ENCODE measurements at places on chromosomes 2 and 18. TPM values are rescaled to one million over a fixed set of nuclear protein-coding genes. Genes with fewer than 3 reads are reported as not detected.

DNA sequence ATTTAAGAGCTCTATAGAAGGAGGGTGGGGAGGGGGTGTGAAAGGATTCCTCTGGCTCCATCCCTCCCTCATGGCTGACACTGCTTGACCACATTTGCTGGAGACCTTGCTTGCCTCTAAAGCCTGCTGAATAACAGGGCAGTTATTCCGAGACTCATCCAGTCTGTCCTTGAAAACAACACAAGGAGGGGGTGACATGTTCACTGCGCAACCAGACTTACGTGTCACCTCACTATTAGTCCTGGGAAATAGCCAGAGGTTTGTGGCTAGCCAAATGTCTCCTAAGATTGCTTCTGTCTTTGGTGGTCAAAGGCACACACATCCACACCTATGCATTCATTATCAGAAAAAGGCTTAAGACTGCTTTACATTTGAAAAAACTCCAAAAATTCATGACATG is 256.2 kb upstream of the SKOR2 start:
- no peaks in the 10 kb centered on the region for H3K4me1 ChIP-seq
- no peaks in the 10 kb centered on the region for H3K36me3 ChIP-seq
- no peaks in the 10 kb centered on the region for H3K27me3 ChIP-seq
- no peak overlapping the region for H3K4me3 ChIP-seq
- H3K27ac ChIP-seq: no peak overlapping the region

- DNase-seq: no peak
- no peaks in the 10 kb centered on the region for H3K27me3 ChIP-seq
- H3K4me3 ChIP-seq: no peak overlapping the region
- H3K4me1 ChIP-seq: no peaks in the 10 kb centered on the region
- no peak overlapping the region for H3K27ac ChIP-seq
- no peaks in the 10 kb centered on the region for H3K36me3 ChIP-seq
These were observed 144.7 kb downstream of the BABAM2 start for GRCh38 chr2:28035163-28035690.

The XIRP2 gene
- total RNA-seq: 0.14 TPM

The DLGAP1 gene
- 5.4 TPM for total RNA-seq

- peaks cover 4% of the 10 kb centered on the region for H3K4me1 ChIP-seq
- DNase-seq: peak; percentile 58
These were observed 45.1 kb upstream of the GPC1 start for GRCh38 chr2:240390091-240391073.

The UGT1A3 gene
- total RNA-seq: not detected

The MAP2 gene
- total RNA-seq: 44.0 TPM

The PAX8 gene
- 1.6 TPM for total RNA-seq

DNA sequence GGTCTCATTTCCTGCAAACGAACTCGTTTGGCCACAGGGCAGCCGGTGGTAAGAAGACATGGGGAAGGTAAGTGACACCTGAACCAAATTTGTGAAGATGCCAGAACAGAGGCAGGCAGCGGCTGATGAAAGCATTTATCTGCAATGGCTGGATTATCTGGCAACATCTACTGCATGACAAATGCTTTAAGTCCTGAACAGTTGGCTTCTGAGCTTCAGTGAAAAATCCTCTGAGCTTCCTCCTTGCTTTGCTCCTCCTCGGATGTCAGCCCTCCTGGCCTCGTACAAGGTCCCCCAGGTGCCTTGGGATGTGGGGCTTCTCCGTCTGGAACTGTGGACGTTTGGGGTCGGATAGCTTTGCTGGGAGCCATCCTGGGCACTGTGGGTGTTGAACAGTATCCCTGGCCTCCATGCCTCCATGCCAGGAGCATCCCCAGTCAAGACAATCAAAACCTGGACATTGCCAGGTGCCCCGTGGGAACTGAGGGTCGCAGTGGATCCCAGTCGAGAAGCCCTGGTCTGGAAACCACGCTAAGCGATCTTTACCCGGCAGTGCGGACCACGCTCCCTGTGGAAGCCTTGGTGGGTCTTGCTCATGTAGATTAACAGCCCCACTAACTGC is 49.3 kb downstream of the KCNG2 start:
- H3K27me3 ChIP-seq: no peaks in the 10 kb centered on the region
- H3K4me1 ChIP-seq: no peaks in the 10 kb centered on the region
- H3K27ac ChIP-seq: no peak overlapping the region
- peak; percentile 30 for DNase-seq
- no peaks in the 10 kb centered on the region for H3K36me3 ChIP-seq
- no peak overlapping the region for H3K4me3 ChIP-seq

The GAREM2 gene
- 1.9 TPM for total RNA-seq

- H3K27me3 ChIP-seq: no peaks in the 10 kb centered on the region
- H3K4me3 ChIP-seq: peak overlapping the region; percentile 91
- peaks cover 35% of the 10 kb centered on the region for H3K4me1 ChIP-seq
- peak; percentile 93 for DNase-seq
These were observed 1.0 kb downstream of the RTN4 start for GRCh38 chr2:55049043-55049820.

GRCh38 chr2:233130481-233131020 is 70.4 kb downstream of the INPP5D start:
- H3K27ac ChIP-seq: no peak overlapping the region
- H3K36me3 ChIP-seq: peaks cover 37% of the 10 kb centered on the region
- no peaks in the 10 kb centered on the region for H3K4me1 ChIP-seq
- peak; percentile 30 for DNase-seq

DNA sequence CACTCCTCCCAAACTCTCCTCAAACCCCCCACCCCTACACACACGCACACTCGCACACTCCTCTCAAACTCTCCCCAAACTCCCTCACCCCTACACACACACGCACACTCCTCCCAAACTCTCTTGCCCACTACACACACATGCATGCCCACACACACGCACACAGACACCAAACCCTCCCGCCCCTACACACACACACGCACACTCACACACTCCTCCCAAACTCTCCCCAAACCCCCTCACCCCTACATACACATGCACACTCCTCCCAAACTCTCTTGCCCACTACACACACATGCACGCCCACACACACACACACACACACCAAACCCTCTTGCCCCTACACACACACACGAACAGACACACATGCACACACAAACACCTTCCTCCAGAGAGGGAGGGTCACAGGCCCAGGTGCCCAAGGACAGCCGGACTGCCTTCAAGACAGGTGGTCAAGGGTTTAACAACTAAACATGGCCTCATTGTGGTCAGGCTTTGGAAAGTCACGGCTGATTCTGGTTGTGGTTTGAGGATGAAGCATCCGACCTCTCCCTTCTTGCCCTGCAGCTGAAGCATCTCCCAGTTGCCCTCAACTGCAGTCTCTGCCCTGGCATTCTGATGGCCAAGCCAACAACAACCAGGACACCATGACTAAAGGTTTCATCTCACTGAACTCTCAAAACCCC is 72.3 kb upstream of the SNTG2 start:
- no peak overlapping the region for H3K4me3 ChIP-seq
- H3K36me3 ChIP-seq: no peaks in the 10 kb centered on the region
- DNase-seq: no peak
- no peak overlapping the region for H3K27ac ChIP-seq

DNA sequence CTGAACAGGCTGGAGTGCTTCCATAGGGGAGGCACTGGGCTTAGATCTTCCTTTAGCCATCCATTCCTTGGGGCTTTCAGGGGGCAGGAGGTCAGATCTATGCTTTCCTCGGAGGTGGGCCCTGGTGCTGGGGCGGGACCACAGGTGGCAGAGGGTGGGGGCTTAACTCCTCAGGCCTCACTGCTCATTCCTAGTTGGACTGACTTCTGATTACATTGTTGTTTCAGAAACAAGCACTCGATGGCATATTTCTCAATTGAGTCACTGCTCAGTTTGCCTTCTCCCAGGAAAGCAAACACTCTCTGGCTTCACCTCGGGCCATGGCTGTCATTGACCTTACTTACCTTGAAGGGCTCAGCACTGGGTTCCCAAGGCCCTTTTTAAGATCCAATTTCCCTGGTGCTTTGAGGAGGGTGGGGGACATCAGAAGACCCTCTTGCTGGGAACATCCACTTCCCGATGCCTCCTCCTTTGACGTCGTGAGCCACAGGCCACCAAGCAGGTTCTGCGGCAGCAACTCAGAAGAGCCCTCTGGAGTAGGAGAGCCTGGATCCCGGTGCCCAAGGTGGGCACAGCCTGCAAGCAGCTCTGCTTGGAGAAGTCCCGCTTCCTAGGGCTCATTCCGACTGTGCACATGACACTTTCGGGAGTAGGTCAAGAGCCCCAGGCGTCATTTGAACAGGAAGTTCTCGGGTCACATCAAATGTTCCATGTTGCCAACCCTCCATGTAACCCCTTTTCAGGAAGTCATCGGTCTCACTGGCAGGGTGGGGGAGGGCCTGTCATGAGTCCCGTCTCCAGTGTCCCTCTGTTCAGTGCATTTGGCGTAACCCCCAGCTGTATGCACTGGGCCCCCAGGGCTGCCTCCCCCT is 40.6 kb downstream of the SDC1 start:
- H3K4me1 ChIP-seq: peaks cover 37% of the 10 kb centered on the region
- H3K4me3 ChIP-seq: peak overlapping the region; percentile 10
- H3K27me3 ChIP-seq: no peaks in the 10 kb centered on the region
- no peaks in the 10 kb centered on the region for H3K36me3 ChIP-seq

DNA sequence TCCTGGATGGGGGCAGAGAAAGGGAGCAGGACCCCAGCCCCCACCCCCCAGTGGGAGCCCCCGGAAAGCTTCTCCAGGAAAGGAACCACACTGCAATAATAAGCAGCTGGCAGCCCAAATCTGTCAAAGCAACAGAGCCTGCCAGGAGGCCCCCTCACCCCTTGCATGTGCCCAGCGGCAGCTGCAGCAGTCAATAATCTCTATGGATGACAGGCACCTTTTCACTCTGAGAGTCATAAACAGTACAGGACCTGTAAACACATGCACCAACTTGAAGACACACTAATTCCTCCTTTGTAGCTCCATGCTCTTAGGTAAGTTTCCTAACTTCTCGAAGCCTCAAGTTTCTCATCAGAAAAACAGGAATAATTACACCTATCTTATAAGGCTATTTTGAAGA is 26.2 kb upstream of the KDM3A start:
- H3K27ac ChIP-seq: no peak overlapping the region
- no peak for DNase-seq
- H3K4me1 ChIP-seq: no peaks in the 10 kb centered on the region
- no peaks in the 10 kb centered on the region for H3K27me3 ChIP-seq

DNA sequence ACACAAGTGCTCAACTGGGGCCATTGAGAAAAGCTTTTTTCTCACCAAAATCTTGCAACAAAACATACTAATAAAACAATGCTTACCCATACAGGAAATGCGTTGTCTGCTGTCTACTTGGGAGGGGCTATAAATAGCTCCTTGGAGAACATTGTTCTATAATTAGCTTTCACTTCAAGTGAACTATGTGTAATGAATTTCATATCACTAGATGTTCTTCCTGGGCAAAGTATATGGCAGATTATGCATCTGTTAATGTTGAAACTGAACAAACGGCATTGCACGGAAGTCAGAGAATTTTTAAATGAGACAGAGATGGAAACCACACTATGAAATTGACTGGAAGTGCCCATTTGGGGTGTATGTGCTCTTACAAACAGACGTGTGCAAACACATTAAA is 6.4 kb upstream of the NPAS2 start:
- H3K4me3 ChIP-seq: no peak overlapping the region
- H3K27me3 ChIP-seq: peaks cover 2% of the 10 kb centered on the region
- H3K36me3 ChIP-seq: no peaks in the 10 kb centered on the region

The CYS1 gene
- 4.5 TPM for total RNA-seq

DNA sequence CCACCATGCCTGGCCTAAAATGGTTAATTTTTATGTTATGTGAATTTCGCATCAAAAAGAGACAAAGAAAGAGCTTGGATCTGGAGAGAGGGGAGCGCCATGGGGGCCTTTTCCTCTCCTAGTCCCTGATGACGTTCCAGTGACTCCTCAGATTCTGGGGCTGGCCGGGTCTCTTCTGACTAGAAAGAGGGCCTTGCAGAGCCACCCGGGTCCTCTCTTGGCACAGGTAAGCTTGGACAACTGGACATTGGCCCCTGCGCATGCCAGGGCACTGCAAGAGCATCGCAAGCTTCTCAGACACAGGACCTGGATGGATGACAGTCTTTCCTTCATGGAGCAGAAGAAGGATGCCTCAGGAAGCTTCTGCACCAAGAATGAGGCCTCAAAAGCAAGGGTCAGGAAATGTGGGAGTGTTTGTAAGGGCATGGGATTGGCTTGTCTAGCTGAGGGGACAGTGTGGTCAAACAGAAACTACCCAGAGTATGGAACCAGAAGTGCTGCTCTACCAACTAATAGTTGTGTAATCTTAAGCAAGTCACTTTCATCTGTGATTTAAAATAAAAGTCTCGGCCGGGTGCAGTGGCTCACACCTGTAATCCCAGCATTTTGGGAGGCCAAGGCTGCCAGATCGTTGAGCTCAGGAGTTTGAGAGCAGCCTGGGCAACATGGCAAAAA is 35.2 kb downstream of the FOSL2 start:
- H3K27ac ChIP-seq: no peak overlapping the region
- H3K4me3 ChIP-seq: no peak overlapping the region
- no peaks in the 10 kb centered on the region for H3K36me3 ChIP-seq
- peaks cover 26% of the 10 kb centered on the region for H3K4me1 ChIP-seq
- H3K27me3 ChIP-seq: no peaks in the 10 kb centered on the region

The TRIM43 gene
- not detected for total RNA-seq

- H3K36me3 ChIP-seq: peaks cover 14% of the 10 kb centered on the region
- no peaks in the 10 kb centered on the region for H3K4me1 ChIP-seq
- no peak for DNase-seq
- H3K27ac ChIP-seq: no peak overlapping the region
- no peaks in the 10 kb centered on the region for H3K27me3 ChIP-seq
These were observed 111.9 kb downstream of the EPC2 start for GRCh38 chr2:148756292-148756975.

DNA sequence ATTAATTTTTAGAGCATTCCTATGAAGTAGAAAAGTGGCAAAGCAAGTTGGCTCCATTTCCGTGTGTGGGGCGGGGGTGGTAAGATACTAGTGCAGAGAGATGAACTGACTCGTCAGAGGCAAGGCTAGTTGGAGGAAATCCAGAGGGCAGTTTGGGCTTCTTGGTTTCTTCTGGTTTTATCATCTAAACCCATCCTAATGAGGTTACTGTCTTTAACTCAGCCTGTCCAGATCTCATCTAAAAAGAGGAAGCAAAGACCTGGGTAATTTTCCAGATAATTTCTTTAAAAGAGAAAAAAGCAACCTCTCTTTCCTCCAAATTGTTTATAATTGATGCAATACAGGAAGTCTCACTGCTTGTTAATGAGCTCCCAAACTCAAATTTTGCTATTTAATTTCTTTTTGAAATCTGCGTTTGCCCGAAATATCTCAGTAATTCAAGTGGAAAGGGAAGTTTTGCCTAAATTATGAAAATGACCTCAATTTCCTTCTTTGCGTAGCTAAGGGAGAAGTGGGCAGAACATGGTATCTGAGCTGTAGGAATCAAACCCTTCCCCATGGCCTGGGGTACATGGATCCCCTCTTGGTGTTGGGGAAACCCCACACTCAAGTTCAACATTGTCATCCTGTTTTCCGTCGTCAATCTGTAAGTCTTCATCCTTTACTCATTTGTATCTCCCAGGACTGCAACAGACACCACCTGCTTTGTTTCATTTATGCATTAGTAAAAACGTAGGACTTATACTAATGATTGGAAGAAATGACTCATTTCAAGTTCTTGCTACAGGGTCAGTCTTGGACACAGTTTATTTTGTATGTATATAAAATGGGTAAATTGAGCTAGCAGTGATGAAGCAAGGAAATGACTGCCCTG is 89.1 kb upstream of the KLF7 start:
- DNase-seq: no peak
- H3K4me1 ChIP-seq: peaks cover 22% of the 10 kb centered on the region
- H3K36me3 ChIP-seq: no peaks in the 10 kb centered on the region
- H3K4me3 ChIP-seq: no peak overlapping the region
- no peak overlapping the region for H3K27ac ChIP-seq

The SLC19A3 gene
- 31.8 TPM for total RNA-seq

All from upper lobe of right lung (tissue), 1 donor.